ENCODE measurements at places on chromosomes 7 and 10.

DNA sequence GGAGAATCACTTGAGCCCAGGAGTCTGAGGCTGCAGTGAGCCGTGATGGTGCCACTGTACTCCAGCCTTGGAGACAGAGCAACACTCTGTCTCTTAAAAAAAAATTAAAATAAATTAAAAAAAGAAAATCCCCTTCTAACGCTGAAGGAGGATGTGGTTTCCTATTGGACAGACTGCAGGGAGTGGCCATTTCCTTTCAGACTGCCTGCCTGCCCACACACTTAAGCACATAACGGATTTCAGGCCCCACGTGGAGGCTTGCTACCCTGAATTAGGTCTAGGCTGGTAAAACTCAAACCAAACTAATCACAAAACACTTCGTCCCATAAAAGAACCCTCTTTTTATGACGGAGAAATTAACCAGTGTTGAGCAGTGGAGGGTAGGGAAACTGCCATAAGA lies 34.0 kb downstream of the GATA3 start:
- no peak for DNase-seq

DNA sequence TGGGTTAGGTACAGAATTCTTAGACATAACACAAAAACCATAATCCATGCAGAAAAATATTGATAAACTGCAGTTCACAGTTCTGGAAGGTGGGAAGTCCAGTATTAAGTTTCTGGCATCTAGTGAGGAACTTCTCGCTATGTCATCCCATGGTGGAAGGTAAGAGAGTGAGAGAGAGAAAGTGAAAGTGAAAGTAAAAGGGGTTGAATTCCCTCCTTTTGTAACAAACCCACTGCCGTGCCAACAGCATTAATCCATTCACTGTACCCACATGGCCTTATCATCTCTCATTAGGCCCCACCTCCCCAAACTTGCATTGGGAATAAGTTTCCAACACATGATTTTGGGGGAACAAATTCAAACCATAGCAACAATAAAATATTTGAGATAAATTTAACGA lies 17.1 kb downstream of the ZNF485 start:
- DNase-seq = no peak

DNA sequence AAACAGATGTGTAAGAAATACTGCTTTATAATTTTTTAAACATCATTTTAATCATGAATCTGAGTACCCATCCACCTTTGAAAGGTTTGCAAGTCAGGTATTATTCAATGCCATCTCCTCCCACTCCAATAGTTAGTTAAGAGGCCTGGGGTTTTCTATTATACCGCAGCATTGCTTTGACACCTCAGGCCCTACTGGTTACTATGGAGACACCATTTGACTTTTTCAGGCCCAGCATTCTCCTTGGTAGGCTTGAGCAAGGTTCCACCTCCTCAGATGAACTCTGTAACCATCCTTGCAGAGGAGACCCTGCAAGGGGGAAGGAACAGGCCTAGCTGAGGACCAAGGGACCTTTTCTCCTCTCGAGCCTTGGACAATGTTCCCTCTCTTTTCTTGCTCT lies 326.9 kb upstream of the NPSR1 start:
- no peak for DNase-seq

GRCh38 chr7:33190688-33191304 lies 61.4 kb downstream of the BBS9 start:
- DNase-seq = no peak

DNA sequence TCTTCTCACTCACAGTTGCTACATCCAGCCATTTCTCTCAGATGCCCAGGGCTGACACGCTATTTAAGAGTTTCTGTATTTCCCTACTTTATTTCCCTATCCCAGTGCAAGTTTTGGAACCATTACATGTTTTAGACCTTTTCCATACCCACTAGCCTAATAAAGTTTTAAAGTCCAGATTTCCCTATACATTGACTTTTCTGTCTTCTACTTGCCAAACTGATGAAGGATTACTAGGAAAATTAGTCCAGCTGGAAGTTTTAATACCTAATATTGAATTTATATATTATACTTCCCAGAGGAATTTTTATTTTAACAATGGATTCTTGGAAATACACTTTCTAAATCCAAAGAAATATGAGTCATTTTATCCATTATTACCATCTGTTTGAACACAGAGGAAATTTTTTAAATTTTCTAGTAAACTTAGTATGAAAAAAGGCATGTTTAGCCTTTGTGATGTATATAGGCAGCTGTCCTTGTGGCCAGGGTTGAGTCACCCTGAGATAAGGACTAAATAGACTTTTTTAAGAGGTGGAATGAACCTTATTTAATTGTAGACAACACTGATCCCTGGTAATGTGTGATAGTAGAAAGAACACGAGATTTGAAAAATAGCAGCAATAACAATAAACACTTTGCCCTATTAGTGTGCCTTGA lies 205.0 kb downstream of the TFEC start:
- DNase-seq = no peak

- DNase-seq = no peak
Measured at GRCh38 chr7:159036916-159037605, 107.6 kb downstream of the VIPR2 start.

- DNase-seq = no peak
Measured at GRCh38 chr7:112060625-112061024, 145.6 kb downstream of the DOCK4 start.

- DNase-seq = no peak
Measured at GRCh38 chr10:130790339-130790738, 521.2 kb downstream of the TCERG1L start.

DNA sequence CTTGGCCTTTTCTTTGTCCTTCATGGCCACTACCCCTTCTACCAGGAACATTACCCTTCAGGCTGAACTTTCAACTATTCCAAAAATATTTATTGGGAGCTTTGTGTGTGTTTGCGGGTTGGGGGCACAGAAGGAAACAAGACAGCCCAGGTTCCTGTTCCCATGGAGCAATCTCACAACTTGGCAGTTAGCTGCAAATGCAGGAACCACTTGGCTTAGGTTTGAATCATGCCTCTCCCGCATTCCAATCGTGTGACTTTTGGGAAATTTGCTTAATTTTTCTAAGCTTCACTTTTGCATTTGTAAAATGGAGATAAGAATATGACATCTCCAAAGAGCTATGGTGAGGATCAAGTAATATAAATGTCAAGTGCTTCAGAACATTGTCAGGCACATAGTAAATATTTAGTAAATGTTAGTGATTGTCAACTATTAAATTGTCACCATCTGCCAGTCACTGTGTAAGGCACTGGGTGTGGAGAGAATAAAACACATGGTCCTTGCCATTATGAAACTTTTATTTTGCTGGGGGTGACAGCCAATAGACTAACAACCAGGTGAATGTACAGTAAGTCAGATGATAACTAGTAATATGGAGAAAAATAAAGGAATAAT lies 277.1 kb downstream of the SNX13 start:
- no peak for DNase-seq

DNA sequence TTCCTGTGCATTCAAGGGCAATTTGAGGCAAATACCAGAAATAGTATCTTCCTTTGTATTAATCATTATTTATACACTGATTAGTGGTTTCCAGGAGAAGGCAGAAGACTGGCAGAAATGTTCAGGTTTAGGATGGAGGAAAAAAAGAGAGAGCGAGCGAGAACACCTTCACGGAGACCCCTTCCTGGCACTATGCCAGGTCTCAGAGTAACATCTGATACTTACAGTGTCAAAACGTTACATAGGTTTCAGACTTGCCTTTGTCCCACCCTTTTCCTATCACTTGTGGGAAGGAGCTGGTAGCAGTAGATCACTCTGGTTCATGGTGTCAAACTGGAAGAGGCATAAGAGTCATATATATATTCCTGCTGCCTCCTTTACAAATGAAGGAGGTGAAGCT lies 652 bp downstream of the OR2A12 start:
- no peak for DNase-seq

DNA sequence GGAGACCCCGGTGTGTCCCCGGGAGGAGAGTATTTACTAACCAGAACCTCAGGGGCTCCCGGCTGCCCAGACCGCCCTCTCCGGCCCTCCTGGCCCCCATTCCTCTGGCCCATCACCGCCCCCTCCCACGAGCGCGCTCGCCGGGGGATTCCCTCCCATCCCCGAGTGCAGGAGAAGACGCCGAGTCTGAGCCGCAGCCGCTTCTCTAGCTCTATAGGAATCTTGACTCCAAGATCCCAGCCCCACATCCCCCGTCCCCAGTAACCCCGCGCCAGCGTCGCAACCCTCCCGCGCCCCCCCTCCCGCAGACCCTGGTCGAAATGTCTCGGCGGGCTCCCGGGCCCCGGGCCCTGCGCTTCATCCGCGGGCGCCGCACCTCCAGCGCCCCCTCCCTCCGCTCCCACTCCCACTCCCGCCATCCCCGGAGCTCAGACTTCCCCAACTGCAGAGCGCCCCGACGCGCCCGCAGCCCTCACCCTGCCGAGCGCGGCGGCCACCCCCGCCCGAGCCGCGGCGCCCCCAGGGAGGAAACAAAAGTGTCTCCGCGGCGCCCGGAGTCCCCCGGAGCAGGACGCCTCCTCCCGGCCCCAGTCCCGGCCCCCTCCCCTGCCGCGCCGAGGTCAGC lies 541 bp downstream of the ELMO1 start:
- DNase-seq = no peak

GRCh38 chr7:29754874-29755490 lies 51.3 kb upstream of the WIPF3 start:
- DNase-seq = no peak

DNA sequence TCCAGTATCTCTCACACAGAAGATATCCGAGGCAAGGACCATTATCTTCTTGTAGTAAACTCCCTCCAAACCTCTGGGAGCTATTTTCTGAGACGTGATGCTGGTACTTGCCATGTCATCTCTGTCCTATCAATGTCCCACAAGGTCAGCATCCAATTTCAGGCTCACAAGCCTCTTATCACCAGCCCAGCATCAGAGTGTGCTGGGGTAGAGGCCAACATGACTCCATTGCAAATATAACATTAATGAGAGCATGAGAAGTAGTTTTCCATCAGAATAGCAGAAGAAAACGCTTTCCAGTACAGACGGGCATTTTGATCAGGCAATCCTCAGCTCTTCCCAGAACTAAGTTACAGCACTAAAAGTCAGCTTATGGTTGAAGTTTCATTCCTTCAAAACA lies 5.6 kb downstream of the MORN4 start:
- DNase-seq = no peak

- no peak for DNase-seq
Measured at GRCh38 chr7:99693427-99694200, 13.8 kb upstream of the CYP3A5 start.

DNA sequence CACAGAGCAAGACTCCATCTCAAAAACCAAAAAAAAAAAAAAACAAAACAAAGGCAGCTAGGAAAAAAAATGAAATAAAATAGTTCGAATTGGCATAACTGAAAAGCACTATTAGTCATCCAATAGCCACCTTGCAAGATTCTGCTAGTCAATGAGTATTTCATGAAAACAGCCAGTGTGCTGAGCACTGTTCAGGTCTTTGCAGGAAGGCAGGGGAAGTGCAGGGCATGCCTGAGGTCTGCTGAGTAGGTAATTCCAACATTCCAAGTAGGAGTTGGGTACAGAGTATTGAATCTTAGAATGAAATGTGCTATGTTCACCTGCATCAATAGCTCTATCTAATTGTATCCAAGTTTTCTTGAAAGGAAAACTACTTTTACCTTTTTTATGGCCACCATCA lies 22.9 kb downstream of the ABRAXAS2 start:
- DNase-seq = no peak

GRCh38 chr10:132957131-132957530 lies 14.8 kb upstream of the CFAP46 start:
- no peak for DNase-seq

- DNase-seq = no peak
Measured at GRCh38 chr10:56240471-56240870, 120.6 kb downstream of the ZWINT start.

GRCh38 chr10:105150259-105150880 lies 509.3 kb downstream of the SORCS3 start:
- DNase-seq = no peak

DNA sequence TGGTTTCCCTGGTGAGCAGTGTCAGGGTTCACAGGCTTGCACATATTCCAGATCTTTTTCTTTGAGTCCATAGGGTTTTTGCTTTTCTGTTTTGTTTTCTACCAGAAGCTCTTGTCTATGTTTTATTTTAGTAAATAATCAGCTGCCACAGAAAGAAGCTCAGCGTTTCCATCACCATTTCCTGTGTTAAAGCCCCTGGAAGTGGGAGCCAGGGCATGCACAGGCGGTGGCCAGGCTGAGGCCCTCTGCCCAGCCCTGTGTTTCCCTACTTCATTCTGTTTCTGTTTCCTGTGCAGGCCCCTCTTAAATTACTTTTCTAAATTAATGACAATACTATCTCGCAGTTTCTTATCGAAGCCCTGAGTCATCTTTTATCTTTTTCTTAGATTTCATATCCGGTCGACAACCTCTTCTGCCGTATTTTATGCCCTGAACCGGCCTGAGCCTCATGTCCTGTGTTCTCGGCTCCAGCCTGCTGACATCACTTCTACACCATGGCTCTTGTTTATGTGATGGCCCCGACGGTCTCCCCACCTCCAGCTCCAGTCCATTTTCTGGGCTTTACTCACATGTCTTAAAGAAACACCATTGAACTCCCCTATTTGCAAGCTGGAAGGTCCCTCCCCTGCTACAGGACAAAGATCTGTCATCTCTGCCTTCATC lies 442.2 kb downstream of the TCERG1L start:
- DNase-seq = no peak

- no peak for DNase-seq
Measured at GRCh38 chr7:2237109-2237602, 4.4 kb upstream of the MAD1L1 start.

GRCh38 chr7:116377721-116378120 lies 121.8 kb upstream of the CAV2 start:
- no peak for DNase-seq

- no peak for DNase-seq
Measured at GRCh38 chr7:573269-573932, 53.8 kb upstream of the PDGFA start.

- DNase-seq = peak; percentile 51
Measured at GRCh38 chr7:37916673-37917660, at the start of gene SFRP4. Gene SFRP4, minus strand, starts transcription at chr7:37916817. Its CDS starts 280 bp downstream, at chr7:37916537.

- DNase-seq = no peak
Measured at GRCh38 chr10:28580825-28581224, 47.9 kb downstream of the WAC start.

- no peak for DNase-seq
Measured at GRCh38 chr7:19114551-19114855, 2.9 kb downstream of the TWIST1 start.

DNA sequence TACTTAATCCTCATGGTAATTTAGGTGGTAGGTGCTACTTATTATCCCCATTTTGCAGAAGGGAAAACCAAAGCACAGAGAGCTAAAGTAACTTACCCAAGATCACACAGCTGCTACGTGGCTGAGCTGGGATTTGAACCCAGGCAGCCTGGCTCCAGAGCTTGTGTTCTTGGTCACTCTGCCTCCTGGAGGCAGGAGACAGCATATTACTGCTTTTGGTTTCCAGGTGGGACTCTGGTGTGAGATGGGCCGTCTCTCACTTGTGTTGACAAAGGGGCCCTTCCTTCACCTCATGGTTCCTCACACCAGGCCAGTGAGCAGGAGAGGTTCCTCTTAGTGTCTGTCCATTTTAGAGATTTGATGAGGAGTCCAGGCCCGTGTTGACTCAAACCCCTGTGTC lies 79.8 kb upstream of the PPIF start:
- no peak for DNase-seq

- DNase-seq = no peak
Measured at GRCh38 chr7:149741629-149742028, 31.8 kb downstream of the ZNF467 start.

Data from Panc1 (cell line).